Esophagus squamous epithelium (tissue), 5 donors: ENCODE measurements at places on chromosomes 1 and 21.

DNA sequence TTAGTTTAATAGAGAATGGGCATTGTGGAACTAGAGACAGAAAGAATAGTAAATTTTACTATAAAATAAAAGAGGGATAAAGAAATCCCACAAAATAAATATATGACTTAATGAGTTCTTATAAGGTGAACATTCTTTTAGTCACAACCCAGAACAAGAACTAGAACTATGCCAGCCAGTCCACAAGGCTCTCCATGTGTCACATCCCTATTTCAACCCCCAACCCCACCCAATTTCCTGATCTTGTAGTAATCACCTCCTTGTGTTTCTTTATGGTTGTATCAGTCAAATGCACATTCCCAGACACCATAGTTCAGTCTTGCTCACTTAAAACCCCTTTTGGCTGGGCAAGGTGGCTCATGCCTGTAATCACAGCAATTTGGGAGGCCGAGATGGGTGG is 662.3 kb upstream of the CAMK1G start:
- DNase-seq = no peak

- DNase-seq = no peak
Measured at GRCh38 chr1:149849111-149849946, 50.0 kb upstream of the BOLA1 start.

GRCh38 chr1:6057170-6057845 is 11.6 kb downstream of the KCNAB2 start:
- no peak for DNase-seq

DNA sequence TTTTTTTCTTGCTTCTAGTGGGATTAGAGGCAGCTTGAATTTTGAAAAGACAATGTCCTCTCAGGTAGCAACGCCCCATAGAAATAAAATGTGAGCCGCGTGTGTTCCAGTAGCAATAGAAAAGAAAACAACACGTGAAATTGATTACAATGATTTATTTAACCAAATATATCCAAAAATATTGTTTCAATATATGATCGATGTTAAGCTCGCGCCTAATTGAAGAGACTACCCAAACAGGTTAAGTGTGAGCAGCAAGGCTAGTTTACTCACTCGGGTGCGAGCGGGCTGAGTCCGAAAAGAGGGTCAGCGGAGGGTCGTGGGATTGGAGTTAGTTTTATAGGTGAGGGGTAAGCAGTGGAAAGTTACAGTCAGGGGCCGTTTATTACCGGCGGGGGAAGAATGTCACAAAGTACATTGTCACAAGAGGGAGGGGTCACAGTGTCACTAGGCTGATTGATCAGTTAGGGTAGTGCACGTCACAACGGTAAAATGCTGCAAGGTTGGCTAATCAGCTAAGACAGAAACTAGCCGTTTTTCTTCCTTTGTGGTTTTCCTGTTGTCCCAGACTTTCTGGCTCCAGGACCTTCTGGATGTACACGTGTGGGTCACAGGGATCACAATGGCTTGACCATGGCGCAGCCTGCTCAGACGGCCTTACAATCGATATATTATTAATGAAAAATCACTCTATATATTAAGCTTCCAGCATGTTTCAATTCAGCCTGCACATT is 697 bp upstream of the ZNF670 start:
- DNase-seq = no peak

- no peak for DNase-seq
Measured at GRCh38 chr21:35470522-35470921, 421.4 kb upstream of the RUNX1 start.

DNA sequence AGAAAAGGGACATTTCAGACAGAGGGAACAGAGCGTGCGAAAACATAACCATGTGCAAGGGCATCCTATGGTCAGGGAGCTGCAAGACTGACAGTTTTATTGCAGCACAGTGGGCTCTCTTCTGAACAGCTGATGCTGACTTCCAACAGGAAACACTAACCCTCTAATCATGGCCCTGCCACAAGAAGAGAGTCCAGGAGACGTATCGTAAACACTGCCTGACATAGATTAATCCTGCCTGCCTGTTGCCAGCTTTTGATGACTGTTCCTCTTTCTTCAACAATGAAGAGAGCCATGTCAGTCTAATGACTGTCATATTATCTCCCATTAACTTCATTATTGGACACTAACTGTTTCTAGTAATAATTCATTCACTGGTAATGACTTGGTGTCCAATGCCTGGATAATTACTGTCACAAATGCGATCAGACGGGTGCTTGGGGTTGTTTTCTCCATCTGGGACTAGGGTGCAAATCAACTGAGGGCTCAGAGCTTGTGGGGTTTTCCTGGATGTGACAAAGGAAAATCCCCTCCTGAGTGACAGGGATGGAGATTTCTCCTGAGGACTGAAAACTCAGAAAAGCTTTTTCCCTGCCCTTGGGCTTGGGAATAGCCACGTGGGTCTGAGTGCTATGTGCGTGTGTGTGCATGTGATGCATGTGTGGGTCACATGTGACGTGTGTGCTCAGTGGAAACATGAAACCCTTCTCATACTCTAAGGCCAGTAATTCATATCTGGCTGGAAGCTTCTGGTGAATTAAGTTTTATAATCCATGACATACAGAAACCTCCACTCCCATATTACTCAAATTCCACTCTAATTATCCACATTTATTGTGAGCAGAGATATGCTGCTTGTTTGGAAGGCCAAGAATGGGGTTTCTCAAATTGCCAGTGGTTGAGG is 144.0 kb upstream of the PLXNA2 start:
- no peak for DNase-seq

DNA sequence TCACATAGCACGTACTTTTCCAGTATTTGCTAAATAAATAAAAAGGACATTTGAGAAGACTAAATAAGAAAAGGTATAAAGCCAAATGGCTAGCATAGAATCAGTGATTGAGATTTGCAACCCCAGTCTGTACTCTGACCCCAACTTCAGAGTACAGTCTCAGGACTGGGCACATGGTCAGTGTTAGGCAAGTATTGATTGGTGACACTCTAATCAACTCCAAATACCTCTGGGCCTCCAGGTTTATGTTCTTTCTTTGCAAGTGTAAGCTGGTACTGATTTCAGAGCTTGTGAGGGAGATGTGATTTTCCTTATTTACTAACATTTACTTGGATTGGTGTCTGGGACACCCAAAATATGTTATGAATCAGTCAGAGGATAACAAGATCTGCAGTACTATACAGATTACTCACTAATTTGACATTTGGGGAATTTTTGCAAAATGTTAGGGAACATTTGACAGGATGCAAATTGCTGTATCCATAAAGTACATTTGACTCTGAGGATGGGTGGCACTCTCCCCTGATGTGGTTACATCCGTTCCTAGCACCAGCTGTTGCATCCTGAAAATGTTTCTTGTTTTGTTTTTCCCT is 34.2 kb downstream of the LMO4 start:
- DNase-seq = no peak

GRCh38 chr1:155833665-155834295 is 23.2 kb downstream of the GON4L start:
- DNase-seq = no peak

DNA sequence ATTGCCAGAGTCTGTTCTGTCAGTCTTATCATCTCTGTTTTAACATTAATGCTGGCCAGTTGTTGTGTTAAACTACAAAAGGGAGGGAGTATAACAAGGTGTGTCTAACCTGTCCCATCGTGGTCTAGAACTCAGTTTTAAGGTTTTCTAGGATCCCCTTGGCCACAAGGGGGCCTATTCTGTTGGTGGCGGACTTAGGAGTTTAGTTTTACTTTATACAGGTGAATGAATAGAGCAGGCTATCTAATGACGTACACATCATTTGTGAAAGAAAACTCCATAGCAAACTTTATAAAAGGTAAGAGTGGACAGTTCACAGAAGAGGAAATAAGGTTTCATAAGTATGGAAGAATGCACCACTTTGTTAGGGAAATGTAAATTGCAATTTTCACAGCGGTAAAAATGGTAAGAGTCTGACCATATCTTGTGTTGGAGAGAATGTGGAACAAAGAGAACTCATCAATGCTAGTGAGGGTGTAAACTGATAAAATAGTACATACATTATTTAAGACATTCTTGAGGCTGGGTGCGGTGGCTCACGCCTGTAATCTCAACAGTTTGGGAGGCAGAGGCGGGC is 2.5 kb upstream of the ATF6 start:
- no peak for DNase-seq

DNA sequence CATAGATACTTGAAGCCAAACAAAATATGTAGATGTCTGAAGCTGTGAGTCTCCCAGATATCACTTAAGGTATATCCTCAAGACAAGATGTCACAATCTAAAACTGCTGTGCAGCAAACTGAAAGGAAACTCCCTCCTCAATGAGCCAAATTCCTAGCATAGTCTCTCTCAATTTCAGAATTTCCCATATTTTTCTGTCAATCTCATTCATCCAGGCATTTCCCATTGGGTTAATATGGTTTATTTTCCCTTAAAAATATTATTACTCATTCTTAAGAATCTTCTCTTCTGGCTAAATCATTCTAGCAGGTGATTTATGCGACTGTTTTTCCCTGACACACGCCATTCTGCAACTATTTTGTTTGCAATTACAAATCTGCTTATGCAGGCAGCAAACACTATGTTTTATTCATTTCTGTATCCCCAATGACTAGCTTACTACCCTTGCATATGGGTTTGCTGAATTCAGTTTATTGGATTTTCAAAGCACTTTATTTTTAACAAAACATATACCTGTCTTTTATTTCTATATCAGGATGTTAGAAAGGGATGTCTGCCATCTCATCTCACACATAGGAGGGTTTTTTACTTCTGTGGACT is 69.9 kb downstream of the TNFSF4 start:
- DNase-seq = no peak

DNA sequence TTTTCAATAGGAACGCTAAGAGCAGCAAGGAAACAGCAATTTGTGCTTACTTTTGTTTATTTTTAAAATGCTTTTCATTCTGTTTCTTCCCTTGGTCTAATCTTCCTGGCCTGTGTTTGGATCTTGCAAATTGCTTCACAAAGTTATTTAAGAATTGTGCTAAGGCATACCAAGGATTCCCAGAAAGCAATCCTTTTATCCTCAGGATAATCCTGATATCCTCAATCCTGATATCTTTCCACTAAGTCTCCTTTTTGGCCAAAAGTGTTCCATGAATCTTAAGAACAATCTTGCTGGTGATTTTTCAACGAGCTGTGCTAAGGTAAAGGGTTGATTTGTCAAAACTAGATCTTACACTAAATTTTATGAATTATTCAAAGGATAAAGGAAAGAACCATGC is 1577.9 kb downstream of the PLA2G4A start:
- no peak for DNase-seq

- no peak for DNase-seq
Measured at GRCh38 chr1:5729636-5730145, 262.5 kb downstream of the NPHP4 start.

GRCh38 chr1:157155658-157156057 is 17.5 kb upstream of the ETV3 start:
- DNase-seq = no peak

DNA sequence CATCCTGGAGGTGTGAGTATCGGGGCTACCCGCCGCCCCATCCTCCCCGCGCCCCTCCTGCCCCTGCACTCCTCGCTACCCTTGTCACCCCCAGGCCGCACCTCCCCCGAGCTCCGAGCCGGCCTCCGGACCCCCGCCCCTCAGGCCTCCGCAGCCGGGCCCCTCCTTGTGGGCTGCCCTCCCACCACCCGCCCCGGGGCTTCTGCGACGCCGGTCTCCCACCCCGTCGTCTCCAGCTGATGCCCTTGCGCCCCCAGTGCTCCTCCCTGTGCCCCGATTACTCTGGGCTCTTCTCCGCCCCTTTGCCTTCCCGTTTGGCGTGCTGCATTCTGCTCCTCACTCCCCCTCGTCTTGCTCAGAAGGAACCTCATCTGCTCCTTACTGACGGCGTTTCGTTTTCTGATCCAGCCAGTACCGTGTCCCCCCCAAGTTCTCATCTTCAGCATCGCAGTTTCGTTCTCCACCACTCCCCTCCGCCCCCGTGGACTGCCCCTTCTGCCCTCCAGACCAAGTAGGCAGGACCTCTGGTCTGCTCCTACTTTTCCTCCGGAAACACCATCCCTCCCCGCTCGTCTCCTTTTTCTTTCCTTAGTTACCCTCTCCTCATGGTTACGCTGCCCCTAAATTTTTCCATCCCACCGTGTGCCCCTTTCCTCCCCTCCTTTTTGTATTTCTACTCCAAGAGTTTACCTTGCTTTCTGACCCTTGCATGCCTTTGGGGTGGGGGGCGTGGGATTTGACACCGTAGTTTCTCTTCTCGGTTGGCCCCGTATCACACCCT is 841 bp downstream of the SNX27 start:
- DNase-seq = no peak

- DNase-seq = no peak
Measured at GRCh38 chr1:14915356-14916054, 238.0 kb upstream of the TMEM51 start.

GRCh38 chr21:44749116-44749758 is 37.9 kb upstream of the TSPEAR start:
- DNase-seq = no peak

DNA sequence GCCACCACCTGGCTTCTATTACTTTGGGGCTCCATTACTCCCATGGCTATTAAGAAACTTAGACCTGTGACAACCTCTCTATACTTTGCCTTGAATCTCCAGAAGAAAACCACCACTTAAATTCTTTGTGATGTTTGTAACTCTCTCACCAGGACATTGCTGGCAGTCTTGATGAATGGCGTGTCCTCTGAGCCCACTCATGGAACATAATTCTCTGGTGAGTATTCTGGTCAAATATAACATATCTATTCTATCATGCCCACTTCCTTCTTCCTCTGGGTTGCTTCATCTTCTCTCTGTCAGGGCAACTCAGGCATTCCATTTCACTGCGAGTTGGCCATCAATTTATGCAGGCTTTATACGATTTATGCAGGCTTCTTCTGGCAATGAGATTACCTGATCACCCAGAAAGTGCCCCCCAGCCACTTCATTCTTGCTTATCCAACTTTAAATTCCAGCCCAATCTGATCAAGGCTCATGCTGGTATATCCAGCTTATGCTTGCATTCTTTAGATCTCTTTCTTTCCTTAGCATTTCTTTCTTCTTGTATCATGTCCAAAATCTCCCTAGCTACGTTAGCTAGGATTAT is 112.0 kb upstream of the CHRM3 start:
- no peak for DNase-seq

- no peak for DNase-seq
Measured at GRCh38 chr21:27077501-27077900, 110.6 kb upstream of the ADAMTS5 start.

GRCh38 chr1:27004471-27005165 is 8.0 kb downstream of the TENT5B start:
- no peak for DNase-seq

DNA sequence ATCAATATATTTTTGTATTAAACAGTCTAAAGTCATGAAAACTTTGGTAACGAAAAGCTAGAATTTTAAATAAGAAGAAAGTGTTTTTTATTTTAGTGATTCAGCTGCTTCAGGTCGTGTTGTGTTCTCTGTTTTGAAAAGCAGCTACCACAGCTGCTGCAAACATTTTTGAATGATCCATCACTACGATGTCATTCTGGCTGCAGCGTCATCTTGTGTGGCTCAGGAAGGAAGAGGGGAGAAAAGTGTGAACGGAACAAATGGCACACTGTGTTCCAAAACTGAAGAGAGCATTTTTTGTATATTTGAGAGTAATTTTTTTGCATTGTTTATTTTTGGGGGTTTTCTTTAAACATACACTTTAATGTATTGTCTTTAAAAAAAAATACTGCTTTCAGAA is 323.0 kb upstream of the ADGRL2 start:
- DNase-seq = no peak
